ENCODE measurements at places on chromosomes 11 and 22. TPM values are rescaled to one million over a fixed set of nuclear protein-coding genes. Genes with fewer than 3 reads are reported as not detected.

The P2RX6 gene
- 0.93 TPM for total RNA-seq

The TOMM22 gene
- 47.5 TPM for total RNA-seq

The GSTP1 gene
- total RNA-seq: 218 TPM

The CASP4 gene
- total RNA-seq: 149 TPM

The RFPL1 gene
- total RNA-seq: not detected

The PRAME gene
- not detected for total RNA-seq

The XNDC1N gene
- 16.1 TPM for total RNA-seq

The ZNF215 gene
- total RNA-seq: 0.80 TPM

The SF3B2 gene
- total RNA-seq: 253 TPM

The ACTN3 gene
- total RNA-seq: 0.50 TPM

The MPZL3 gene
- total RNA-seq: 6.3 TPM

- no peak for DNase-seq
These were observed 9.0 kb upstream of the CYTH4 start for GRCh38 chr22:37273126-37273845.

GRCh38 chr11:23856654-23857053, 640.2 kb upstream of the LUZP2 start:
- no peak for DNase-seq

GRCh38 chr22:42957544-42957943, 57.4 kb downstream of the PACSIN2 start:
- no peak for DNase-seq

GRCh38 chr11:17839450-17839849, 104.9 kb downstream of the KCNC1 start:
- DNase-seq: no peak

DNA sequence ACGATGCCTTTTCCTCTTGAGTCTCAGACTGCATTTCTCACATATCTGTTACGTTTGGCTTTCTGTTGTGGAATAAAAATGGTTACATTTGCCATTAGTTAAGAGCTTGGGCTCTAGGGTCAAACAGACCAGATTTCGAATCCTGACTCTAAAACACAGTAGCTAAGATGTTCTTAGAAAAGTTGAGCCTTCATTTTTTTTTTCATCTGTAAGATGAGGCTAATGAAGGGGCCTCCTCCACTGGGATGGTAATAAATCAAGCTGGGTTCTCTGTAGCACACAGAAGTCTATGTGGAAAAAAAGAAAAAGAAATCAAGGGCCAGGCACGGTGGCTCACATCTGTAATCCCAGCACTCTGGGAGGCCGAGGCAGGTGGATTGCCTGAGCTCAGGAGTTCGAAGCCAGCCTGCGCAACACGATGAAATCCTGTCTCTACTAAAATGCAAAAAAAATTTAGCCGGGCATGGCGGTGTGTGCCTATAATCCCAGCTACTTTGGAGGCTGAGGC, 49.9 kb upstream of the CAPRIN1 start:
- no peak for DNase-seq

DNA sequence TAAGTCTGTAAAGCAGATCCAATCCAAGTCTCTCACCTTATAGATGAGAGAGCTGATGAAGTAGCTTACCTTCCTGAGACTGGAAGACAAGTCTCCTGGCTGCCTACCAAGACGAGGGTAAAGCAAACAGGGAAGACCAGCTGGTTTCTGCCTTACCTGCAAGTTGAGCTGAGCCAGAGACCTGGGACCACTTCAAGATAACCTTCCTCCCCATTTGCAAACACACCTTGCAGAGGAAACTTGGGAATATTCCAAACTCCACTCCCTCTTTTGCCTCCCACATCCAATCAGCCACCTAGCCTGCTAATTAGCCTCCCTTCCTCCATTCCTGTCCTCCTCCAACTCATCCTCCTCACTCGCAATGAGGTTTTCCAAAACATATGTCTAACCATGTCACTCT, 23.4 kb upstream of the ROBO3 start:
- no peak for DNase-seq

GRCh38 chr22:29393019-29393608, 4.7 kb upstream of the AP1B1 start:
- no peak for DNase-seq

DNA sequence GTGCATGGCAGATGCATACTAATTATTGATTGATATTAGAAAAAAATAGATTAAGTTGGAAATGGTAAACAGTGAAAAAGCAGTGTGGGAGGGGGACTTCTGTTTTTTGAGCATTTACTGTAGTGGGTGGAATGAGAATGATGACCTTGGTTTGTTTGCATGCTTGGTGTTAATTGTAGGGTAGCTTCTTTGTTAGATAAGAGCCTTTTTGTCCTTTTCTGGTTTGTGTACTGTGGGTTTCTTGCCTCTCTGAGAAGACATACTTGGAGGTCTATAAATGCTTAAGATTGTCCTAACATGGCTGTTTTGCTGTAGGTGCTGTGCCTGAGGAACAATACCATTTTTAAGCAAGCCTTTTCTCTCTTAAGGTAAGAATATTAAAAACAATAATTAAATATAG, 17.0 kb downstream of the MRPL48 start:
- DNase-seq: no peak

- DNase-seq: no peak
These were observed 19.4 kb upstream of the KDM4E start for GRCh38 chr11:95005642-95006041.

- DNase-seq: no peak
These were observed 254.8 kb downstream of the FAM76B start for GRCh38 chr11:95534809-95535208.

- DNase-seq: no peak
These were observed 226.4 kb downstream of the FAM181B start for GRCh38 chr11:82507288-82507687.

DNA sequence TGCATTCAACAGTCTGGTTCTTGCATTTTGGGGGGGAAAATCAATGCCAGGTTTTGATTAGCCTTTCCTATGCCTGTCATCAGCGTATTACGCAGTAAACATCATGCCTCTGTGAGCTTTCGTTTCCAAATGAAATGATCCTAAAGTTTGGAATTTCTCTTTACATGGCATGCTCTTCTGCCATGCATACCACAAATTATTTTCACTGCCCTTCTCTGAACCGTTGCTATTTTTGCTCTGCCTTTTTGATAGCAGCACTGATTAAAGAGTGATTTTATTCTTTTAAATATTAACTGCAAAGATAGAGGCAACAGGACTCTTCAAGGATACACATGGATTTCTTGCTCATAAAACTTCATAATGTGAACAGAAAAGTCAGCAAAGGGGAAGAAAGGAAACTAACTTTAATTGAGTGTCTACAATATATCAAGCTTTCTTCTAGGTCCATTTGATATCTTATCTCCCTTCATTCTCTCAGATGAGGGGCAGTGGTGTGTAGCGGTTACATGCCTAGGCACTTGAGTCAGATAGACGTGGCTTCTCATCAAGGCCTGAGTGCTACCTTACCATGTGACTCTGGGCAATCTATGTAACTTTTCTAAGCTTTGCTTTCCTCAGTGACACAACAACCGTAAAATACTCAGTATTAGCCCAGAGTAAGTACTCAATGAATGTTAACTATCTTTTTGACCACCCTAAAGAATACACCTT, 25.0 kb upstream of the FZD4 start:
- DNase-seq: no peak

GRCh38 chr22:41263704-41264103, 22.3 kb downstream of the RANGAP1 start:
- no peak for DNase-seq

GRCh38 chr11:120516461-120517389, 5.2 kb downstream of the GRIK4 start:
- DNase-seq: no peak

- no peak for DNase-seq
These were observed 421.8 kb upstream of the ANO3 start for GRCh38 chr11:25910086-25910485.

GRCh38 chr11:134231958-134232659, 7.6 kb downstream of the VPS26B start:
- DNase-seq: no peak

GRCh38 chr11:120941000-120941399, 82.9 kb upstream of the TBCEL start:
- DNase-seq: no peak
